ENCODE measurements at places on chromosomes 1 and 21.

GRCh38 chr1:108877348-108878159, 769 bp downstream of the GPSM2 start:
- peak; percentile 64 for DNase-seq

- no peak for DNase-seq
These were observed 26.4 kb downstream of the UTP25 start for GRCh38 chr1:209854196-209854595.

GRCh38 chr1:212254853-212255363, 30.3 kb upstream of the PPP2R5A start:
- no peak for DNase-seq

DNA sequence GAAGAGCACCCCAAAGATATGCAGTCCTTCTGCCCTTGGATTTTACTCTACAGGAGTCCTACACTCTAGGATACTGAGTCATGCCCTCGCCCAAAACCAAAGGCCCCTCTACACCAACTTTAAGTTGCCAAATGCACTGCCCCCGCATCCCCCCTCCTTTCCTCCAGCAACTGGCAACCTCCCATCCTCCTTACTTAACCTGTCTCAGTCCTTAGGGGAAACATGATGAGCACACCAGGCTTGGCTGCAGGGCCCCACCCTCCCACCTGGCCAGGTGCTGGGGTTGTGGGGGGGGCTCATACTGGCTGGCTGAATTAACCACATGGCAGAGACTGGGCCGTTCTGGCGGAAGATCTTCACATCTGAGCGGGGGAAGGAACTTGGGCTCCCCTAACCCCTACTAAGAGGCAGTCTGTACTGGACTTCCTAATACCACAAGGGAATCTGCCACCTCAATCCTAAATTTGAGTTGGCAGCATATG, 1.2 kb downstream of the HDGF start:
- DNase-seq: peak; percentile 81

DNA sequence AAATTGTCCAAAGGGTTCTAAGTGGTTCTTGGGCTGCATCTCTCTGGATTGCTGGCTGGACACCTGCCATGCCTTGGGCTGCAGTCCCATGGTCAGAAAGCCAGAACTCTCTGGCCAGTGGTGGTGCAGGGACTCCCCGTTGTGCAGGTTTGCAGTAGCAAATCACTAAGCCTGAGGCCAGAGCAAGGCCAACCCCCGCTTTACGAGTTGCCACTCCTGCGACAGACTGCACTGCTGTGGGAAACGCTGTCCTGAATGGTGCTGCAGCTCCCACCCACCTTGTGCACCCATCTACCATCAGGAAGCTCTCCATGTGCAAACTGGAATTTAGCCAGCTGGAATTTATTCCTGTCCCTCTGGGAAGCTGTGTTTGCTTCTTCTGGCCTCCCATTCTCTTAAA, 45.7 kb downstream of the LHX4 start:
- DNase-seq: no peak

- DNase-seq: no peak
These were observed 15.2 kb downstream of the ADSS2 start for GRCh38 chr1:244436336-244437085.

GRCh38 chr1:154419620-154420571, 14.8 kb downstream of the IL6R start:
- DNase-seq: no peak

DNA sequence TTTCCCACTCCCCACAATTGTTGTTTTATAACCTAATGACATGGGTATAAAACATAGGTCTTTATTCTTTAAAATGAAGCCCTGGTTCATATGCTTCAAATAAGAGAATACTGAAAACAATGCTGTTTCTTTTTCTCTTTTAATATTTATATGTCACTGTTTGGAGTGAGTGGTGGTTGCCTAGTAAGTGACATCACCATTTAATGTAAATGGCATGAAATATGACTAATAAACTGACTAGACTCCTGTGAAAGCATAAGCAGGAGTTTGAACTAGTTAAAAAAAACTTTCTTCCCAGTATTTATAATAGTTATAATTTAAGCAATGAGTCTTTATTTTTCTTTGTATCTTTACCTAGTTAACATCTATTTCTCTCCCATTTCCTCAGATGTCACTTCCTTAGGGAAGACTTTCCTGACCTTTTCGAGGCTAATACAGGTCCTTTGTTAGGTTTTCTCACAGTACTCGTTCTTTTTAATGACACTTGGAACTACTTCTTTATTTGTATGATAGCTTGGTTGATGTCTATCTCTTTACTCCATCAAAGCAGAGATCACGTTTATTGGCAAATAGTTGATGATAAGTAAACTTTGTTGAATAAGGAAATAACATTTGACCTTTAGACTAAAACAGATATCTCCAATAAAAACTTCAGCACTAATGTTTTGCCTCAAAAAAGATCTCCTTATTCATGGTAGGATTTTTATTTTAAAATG, 105.4 kb upstream of the PDC start:
- DNase-seq: no peak

- no peak for DNase-seq
These were observed 217.6 kb upstream of the NFIA start for GRCh38 chr1:60864722-60865121.

GRCh38 chr1:154968731-154969130, 1.8 kb downstream of the SHC1 start:
- no peak for DNase-seq

DNA sequence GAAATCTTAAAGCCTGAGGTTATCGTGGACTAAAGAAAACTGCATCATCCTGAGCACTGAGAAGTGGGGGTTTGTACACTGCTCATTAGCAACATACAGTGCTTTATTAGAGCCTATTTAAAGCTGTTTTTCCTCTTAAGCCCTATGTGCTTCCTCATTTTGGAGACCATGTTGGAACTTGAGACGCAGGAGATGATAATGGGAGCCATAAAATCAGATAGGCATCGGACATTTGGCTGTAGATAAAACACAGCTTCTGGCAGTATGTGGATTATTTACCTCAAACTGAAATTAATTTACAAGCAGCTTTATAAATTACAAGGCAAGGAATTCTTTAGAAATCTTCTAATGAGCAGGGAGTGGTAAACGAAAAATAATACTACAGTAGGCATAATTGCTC, 147.7 kb upstream of the IVNS1ABP start:
- DNase-seq: no peak

DNA sequence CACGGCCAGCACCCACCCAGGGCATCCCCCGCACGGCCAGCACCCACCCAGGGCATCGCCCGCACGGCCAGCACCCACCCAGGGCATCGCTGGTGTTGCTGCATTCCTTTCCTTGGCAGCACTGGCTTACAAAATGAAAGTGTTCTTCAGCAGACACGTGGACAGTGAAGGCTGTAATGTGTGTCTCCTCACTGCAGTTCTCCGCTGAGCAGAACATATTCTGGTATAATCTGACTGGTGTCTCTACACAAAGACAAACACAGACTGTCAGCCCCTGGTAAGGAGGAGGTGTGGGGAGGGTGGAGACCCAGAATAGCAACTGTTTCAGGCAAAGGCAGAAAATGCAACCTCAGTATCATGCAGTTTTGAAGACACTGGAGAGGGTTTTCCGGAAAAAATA, 7.3 kb downstream of the LYPD8 start:
- no peak for DNase-seq

DNA sequence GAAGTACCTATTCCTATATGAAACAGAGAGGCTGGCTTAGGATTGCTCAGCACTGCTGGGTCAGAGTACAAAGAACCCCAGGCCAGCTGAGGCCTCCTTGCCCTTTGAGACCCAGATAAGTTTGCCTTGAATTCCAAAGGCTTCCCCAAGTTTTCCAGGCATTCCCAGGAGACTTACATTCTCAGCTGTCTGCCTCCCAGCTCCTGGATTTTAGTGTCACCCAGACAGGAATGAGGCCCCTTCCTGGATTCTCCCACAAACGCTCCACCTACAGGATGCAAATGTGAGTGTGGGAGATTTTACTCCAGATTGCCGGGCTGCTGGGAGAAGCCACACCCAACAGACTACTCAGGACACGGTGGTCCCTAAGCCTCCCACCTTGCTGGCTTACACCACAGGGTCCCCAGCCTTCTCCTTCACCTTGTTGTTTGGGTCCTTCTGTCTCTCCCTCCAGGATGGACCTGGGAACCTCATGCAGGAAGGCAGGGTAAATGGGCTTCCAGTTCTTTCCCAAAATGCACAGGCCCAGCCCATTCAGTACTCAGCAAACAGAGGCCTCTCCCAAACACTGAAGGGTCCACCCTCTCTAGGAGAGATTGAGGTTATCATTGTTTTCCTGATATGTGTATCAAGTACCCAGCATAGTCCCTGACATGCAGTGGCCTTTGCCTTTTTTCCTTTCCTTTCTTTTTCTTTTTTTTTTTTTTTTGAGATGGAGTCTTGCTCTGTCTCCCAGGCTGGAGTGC, 10.6 kb downstream of the RHBG start:
- DNase-seq: no peak

GRCh38 chr1:233328142-233328921, 808 bp downstream of the MAP3K21 start:
- DNase-seq: no peak

DNA sequence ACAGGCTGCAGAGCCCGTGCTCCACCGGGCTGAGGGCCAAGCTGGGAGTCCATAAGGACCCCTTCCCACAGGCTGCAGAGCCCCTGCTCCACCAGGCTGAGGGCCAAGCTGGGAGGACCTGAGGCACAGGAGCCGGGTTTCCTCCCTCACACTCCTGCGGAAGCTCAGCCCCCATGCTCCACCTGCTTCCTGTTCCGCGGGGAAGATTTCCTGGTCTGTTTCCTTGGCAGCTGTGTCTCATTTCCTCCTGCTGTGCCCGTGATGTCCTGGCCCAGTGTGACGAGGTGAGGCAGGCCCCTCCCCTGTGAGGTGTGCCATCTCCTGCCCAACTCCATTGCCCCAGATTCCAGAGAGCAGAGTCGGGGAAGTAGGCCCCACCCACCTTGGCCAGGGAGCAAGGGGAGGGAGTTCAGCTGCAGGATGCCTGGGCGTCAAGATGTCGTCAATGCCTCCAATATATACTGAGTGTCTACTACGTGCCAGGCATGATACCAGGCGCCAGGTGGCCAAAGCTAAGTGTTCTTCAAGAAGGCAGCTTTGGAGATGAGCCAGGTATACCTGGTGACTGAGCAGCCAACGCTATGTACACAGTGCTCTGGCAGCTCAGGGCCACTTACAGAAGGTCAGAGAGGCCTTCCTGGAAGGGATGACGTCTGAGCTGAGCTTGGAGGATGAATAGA, 58.8 kb downstream of the NAV1 start:
- DNase-seq: peak; percentile 92

- no peak for DNase-seq
These were observed 26.9 kb downstream of the ITPKB start for GRCh38 chr1:226711976-226712741.

DNA sequence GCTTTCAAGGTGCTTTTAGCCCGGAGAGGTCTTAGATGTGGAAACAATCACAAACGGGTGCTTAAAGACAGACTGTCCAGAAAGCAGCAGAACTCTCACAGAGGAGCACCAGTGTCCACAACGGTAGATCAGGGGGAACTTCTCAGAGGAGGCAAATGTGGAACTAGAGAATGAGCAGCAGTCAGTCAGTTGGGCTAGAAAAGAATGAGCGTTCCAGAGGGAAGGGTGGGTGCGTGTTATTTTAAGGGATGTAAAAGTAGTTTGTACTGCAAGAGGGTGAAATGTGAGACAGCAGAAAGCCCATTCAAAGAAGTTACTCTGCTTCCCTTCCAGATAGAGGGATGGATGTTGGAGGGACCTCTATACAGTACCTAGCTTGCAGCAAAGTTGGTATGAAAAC, 30.9 kb downstream of the RGS5 start:
- no peak for DNase-seq

GRCh38 chr1:83959824-83960498, 39.0 kb downstream of the TTLL7 start:
- no peak for DNase-seq

DNA sequence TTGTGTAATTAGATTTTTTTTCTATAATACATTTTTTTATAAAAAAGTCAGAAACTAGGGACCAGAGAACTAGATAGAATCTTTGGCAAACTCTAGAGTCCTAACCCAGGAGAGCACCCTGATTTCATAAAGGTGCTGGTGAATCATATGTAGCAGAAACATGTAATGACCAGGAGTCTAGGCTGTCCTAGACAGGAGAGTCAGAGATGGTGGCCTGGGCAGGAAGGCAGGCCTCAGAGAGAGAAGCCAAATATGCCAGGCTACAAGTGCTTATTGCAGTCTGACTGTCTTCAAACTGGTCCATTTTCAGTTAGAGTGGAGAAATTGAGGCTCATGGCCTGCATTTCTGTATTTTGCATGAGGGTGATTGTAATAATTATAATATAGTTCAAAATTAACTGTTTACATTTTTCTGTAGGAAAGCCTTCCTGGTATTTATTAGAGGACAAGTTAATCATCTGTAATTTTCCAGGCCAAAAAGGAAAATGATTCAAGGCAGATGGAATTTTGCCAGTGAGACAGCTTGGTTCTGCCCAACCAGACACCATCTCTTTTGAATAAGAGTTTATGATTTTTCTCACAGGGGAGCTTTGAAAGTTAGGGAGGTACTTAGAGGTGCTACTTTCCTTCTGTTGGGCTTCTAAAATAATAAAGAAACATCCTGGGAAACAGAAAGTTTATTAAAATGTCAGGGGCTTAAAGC, 129.8 kb downstream of the S1PR1 start:
- no peak for DNase-seq

DNA sequence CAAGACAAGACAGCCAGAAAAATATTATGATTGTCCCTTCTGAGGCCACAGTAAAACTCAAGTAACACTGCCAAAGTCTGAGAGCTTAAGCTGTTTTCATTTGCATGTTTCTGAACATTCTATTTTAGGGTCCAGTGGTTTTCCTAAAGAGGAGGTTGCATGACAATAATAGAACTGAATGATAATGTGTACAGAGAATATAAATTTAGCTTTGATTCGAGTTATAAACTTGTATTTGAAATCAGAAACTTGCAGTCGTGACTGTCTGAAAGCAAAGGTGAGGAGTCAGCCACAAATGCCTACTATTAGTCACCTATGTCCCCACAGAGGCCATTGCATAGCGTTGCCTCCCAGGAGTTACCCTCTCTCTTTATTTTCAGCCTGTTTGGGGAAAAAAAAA, 363.1 kb upstream of the ADGRL2 start:
- no peak for DNase-seq

- DNase-seq: no peak
These were observed at the start of gene GJC2 for GRCh38 chr1:228149406-228150119. GJC2 (plus strand) TSS chr1:228149930; CDS start chr1:228157759, 7,829 bp downstream.

- DNase-seq: no peak
These were observed 160.8 kb downstream of the HHAT start for GRCh38 chr1:210489491-210489890.

DNA sequence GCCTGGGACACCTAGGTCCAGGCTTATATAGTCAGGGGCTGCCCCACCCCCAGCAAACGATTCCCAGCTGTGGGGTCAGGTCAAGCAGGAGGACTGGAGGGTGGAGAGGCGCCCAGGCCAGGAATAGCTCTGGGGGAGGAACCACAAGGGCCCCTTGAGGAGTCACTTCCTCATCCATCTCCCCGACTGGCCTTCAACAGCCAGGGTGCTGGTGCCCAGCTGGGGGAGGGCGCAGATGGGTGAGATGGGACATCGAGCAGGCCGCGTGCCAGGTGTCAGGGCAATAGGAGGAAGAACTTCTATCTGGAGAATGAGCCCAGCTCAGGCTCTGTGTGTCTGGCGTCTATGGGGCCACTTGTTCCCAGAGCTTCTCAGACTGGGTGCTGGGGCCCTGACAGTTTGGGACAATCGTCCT, 208 bp upstream of the MYBPH start:
- no peak for DNase-seq

Measured in NCI-H1417 (cell line).